ENCODE measurements at places on chromosomes 2 and 18.

- DNase-seq = no peak
Measured at GRCh38 chr18:43160509-43160908, 45.0 kb upstream of the RIT2 start.

DNA sequence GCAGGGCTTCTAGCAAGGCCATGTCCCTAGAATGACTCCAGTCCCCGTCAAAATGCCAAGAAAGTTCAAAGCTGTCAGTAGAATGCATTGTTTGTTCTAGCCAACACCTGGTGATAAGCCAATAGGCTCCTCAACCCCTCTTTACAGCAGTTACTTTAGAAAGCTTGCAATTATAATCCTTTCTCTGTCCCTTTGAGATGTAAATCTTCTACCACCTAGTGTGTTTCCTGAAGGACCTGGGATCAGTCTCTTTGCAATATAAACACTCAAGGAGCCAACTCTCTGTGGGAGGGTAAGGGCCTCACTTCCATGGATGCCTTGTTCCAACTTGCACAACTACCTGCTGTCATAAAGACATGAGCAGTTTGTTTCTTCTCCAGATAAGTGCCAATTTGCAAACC is 301.8 kb downstream of the NBAS start:
- DNase-seq = no peak

GRCh38 chr18:48872234-48873145 is 78.3 kb downstream of the SMAD7 start:
- DNase-seq = no peak

DNA sequence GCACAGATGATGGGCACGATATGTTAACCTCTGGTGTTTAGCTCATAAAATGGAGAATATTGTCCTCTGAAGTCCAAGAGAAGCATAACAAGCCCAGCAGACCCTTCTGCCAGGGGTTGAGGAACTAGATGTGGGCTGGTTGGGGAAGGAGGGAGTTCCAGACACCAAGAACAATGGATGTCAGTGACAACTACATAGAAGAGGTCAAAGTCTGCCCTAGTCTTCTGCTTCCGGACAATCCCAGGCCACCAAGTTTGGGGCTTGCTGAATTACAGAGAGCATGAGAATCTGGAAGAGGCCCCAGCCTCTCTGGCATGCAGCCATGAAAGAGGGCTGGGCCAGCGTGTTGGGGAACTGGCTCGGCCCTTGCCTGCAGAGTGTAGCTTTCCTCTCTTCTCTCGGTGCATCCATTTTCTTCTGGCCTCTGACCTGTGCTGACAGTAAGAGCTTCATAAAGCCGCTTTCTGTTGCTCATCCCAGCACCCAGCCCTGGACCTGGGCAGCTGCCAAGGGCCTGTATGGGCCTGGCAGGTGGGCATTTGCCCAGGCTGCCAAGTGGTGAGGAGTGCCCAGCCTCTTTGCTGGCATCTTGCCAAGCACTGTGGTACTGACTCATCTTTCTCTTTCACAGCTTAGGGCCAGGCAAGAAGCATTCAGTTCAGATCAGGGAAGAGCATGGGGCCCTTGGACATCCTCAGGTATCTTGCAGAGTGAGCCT is 14.6 kb upstream of the LAPTM4A start:
- DNase-seq = peak; percentile 79

DNA sequence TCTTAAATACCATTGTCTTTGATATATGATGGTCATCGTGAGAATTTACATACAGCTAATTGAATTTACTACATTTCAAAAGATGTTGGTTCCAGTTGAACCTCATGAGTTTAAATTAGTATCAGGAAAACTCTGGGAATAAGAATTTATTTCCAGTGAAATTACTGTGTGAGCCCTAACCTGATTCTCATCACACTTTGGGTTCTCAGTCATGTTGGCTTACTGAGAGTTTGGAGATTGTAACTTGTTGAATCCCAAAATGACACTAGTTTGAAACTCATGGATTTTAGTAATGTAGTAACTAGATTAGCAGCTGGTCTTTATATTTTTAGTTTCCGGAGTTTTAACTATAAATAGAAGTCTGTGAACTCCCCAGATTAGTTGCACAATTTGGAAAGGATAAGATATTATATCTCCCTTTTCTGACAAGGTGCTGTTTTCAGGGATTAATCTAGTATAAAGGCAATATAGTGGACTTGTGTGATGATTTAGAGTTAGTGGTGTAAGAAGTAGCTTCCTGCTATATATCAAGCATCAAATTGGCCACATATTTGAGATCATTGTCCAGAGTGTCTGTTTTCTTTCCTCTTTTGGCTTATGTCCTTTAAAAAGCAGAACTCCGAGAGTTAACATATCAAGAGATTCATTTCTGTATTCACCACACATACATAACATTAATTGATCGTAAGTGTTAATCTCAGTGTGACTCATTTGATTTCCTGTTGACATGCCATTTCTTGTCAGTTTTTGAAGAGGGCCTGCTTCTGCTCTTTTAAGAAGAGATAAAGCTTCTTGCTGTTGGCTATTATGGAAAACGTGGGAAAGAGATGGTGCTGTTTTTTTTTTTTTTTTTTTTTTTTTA is 15.7 kb downstream of the NDUFV2 start:
- no peak for DNase-seq

DNA sequence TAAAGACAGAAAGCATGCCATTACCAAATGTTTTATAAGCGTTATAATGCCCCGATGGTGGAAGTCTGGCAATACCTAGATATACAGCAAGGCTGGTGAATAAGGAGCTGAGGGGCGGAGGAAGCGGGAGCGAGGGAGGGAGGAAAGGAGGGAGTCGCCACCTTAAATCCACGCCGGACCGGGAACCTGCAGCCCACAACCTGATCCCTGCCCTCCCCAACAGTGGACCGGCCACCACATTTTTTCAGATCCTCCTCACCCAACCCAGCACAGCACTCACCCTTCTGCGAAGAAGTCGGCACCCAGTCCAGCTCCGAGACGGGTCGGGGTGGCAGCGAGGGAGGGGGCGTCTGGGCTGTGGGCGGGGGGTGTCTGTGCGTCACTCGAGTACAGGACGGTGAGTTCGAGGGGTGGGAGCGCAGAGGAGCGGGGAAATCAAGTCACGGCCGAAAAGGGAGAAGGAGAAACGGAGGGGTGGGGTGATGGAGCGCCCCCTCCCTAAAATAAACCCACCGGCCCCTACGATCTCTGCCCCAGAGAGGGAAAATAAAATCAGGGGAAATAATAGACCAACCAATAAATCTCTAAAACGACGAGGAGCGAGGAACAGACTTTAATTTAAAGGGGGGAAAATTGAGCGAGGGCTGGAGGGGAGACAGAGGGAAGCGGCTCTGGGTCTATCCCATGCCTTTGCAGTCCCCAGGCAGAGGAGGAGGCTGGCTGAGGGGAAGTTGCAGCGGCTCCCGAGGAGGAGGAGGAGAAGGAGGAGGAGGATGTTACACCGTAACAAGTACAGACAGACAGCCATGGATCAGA is 96.5 kb upstream of the SERTAD2 start:
- peak; percentile 72 for DNase-seq

- DNase-seq = no peak
Measured at GRCh38 chr2:30688956-30689401, 118.3 kb downstream of the CAPN13 start.

- DNase-seq = no peak
Measured at GRCh38 chr2:2020897-2021296, 276.6 kb upstream of the PXDN start.

DNA sequence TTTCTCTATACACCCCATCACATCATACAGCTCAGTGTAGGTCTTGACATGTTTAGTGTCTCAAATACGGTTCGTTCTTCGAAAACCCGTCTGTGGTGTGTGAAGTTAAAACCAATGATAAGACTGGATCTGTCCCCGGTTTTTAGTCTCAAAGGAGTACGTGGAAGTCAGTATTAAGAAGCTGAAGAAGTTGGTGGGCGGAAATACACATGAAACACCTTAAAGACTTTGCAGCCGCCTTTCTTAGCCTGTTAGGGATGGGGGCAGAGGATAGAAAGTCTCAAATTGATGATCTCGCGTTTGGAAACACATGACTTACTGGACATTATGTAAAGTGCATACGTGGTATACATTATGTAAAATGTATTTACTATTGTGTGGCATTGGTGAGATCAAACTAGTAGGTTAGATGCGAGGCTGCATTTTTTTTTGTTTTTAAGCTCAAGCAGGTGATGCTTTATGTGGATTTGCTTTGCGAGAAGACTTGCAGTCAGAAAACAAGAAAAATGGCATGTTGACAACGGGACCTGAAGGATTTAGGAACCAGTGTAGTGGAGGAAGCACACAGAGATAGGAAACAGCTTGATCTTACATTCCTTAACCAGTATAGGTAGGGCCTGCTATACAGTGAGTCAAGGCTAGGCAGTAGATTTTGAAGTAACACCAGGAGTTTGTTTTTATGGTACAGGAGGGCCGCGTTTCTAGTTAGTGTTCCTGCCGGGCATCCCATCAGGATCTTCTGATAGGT is 1.2 kb downstream of the CNOT11 start:
- DNase-seq = no peak

DNA sequence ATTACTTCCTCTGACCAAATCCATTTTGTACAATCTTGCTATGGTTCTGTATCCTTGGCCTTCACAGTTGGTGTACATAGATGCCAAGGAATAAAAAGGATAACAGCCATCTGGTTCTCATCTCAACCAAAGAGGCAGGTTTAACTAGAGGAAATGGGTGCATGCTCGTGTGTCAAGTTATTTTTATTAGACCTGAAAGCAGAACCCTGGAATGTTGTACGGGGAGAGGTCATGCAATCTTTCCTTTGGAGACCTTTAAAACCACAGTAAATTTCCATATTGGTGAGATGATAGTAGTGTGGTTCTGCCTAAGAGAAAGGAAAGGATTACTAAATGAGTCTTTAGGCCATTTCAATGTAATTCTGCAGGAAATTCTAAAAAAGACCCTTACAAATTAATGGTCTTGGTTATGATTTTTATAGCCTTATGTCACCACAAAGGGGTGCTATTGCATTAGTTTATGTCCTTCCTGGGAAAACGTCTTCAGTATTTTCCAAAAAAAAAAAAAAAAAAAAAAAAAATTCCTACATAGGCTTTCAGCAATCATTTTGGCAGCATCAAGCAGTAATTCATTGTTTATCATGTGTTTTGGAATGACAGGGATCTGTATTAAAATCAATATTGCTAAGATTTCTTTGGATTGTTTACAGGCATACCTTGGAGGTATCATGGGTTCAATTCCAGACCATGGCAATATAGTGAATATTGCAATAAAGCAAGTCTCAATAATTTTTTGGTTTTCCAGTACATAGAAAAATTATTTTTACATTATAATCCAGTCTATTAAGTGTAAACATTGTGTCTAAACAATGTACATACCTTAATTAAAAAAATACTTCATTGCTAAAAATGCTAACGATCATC is 270.8 kb downstream of the NYAP2 start:
- no peak for DNase-seq

GRCh38 chr18:23386317-23386716 is 66.8 kb upstream of the RIOK3 start:
- no peak for DNase-seq

DNA sequence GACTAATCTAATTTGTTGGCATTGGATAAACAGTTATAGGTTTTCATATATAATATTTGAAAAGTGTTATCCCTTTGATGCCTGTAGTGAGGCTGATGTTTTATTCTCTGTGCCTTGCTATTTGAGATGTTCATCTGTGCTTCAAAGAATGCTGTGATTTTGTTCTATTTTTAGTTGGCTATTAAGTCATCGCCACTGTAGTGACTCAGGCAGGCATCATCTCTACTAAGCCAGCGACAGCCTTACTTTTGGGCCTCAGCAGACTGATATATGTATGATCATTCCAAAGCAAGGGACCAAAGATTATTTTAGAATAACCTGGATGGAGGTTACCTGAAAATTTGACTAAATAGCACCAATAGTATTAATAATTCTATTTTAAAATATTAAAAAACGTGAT is 1674.5 kb upstream of the NXPH2 start:
- DNase-seq = no peak

GRCh38 chr2:215149486-215149885 is 11.1 kb upstream of the ABCA12 start:
- DNase-seq = no peak

- no peak for DNase-seq
Measured at GRCh38 chr2:221465776-221466175, 106.3 kb downstream of the EPHA4 start.

- DNase-seq = no peak
Measured at GRCh38 chr2:216664593-216665034, 30.7 kb downstream of the IGFBP5 start.

- DNase-seq = no peak
Measured at GRCh38 chr2:63347361-63347760, 240.9 kb downstream of the WDPCP start.

GRCh38 chr2:119748135-119748534 is 11.6 kb upstream of the PTPN4 start:
- no peak for DNase-seq

DNA sequence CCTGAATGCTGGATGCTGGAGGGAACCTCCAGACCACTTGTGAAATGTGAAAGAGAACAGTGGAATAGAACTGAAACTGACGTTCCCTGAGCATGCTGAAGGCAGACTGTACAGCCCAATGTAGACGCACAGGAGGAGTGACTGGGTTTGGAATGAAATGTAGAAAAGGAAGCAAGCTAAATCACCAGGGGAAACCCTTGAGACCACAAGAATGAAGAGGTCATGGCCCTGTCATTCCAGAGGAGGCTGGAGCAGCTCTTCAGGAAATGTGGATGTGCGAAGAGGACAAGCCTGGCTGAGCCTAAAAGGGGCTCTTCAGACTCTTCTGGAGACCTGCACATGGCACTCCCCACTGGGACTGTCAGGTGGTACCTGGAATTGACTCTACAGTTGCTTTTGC is 118.5 kb upstream of the ALPP start:
- peak; percentile 45 for DNase-seq

GRCh38 chr2:134225841-134226240 is 28.0 kb upstream of the MGAT5 start:
- no peak for DNase-seq

GRCh38 chr2:47227532-47228279 is 72.6 kb upstream of the STPG4 start:
- no peak for DNase-seq

DNA sequence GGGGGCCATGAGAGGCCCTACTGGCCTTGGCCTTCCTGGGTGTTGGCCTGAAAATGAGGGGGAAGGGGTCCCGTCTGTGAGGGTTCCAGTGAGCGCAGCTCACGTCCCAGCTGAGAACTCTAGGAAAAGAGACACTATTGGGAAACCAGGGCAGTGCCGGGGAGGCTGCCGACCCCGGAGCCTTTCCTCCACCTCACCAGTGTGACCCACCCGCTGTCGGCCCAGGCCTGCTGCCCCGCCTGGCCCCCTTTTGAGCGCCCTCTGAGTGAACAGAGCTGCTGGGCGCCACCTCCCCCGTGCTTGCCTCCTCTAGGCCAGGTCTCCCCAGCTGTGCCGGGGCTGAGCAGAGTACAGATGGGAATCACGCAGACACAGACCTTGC is 17.5 kb upstream of the ARHGEF4 start:
- no peak for DNase-seq

- DNase-seq = no peak
Measured at GRCh38 chr2:64731263-64731643, 77.5 kb upstream of the SERTAD2 start.

DNA sequence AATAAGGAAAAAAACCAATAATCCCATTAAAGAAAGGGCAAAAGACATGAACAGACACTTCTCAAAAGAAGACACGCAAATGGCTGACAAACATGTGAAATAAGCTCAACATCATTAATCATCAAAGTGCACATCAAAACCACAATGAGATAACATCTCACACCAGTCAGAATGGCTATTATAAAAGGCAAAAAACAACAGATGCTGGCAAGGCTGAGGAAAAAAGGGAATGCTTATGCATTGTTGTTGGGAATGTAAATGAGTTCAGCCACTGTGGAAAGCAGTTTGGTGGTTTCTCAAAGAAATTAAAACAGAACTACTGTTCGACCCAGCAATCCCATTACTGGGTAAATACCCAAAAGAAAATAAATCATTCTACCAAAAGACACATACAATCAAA is 285.6 kb downstream of the NR4A2 start:
- DNase-seq = no peak
